ENCODE measurements at places on chromosomes 4 and X. TPM values are rescaled to one million over a fixed set of nuclear protein-coding genes. Genes with fewer than 3 reads are reported as not detected.

Gene PLXNB3
- polyA plus RNA-seq = 25.8 TPM

DNA sequence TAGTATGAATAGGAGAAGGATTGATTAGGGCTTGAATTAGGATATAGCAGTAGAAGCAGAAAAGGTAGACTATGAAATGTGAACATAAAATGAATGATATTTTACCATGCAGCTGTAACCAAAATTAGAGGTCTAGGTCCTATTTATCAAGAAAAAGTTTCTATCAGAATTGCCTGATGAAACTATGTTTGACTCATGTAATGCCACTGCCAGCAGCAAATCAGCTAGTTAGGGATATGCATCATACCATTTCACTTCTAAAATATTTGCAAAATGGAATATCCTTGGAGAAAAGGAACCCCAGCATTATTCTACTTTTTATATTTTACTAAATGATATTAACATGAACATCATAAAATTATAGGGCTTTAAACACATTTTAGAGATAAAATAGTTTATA lies 188.4 kb downstream of the WDFY3 start:
- DNase-seq = no peak

GRCh38 chrX:68440940-68441339 lies 7.6 kb upstream of the OPHN1 start:
- DNase-seq = peak; percentile 56

- DNase-seq = no peak
Observed at GRCh38 chr4:143313996-143314395, 22.7 kb upstream of the GAB1 start.

Gene PRDM8
- 13.7 TPM for polyA plus RNA-seq

DNA sequence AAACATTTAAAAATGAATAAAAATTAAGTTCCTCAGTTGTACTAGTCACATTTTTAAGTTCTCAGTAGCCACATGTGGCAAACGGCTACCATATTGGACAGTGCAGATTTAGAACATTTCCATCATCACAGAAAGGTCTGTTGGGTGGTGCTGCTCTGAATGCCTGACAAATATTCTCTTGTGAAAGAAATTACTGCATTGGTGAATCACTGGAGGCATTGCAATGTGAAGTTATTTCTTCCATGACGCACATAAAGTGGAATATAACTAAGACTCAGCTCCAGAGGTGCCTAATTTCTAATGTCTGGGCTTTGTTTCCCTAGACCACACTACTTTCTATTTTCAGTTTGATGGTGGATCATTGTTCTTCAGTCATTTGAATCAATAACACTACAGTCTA lies 44.9 kb downstream of the CLNK start:
- DNase-seq = no peak

DNA sequence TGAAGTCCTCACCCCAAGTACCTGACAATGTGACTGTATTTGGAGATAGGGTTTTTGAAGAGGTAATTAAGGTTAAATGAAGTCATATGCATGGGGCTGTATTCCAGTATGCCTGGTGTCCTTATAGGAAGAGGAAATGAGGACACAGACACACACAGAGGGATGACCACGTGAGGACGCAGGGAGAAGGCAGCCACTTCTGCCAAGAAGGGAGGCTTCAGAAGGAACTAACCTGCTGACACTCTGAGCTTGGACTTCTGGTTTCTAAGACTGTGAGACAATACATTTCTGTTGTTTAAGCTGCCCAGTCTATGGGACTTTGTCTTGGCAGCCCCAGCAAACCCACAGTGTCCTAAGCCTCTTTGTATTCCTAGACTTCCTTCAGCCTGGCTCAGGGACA lies 3.0 kb upstream of the SLC2A9 start:
- no peak for DNase-seq

Measured in urinary bladder (tissue), 4 donors.